ENCODE measurements at places on chromosomes 3 and 15.

DNA sequence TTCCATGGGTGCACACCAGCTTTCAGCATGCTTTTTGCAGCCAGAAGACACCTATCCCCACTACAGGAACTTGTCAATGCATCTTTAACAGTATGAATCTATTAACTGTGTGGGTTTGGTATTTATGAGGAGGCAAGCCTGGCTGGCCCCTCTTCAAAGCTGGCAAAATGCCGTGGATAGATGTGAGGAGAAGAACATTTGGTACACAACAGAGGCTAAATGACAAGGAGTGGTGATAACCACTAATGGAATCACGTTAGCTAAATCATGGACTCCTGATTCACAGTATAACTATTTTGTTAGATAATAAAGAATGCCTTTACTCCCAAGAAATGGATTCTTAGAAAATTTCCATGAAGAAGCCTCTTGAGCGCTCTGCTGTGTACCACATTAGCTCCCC lies 187.2 kb downstream of the CLSTN2 start:
- no peak for DNase-seq

DNA sequence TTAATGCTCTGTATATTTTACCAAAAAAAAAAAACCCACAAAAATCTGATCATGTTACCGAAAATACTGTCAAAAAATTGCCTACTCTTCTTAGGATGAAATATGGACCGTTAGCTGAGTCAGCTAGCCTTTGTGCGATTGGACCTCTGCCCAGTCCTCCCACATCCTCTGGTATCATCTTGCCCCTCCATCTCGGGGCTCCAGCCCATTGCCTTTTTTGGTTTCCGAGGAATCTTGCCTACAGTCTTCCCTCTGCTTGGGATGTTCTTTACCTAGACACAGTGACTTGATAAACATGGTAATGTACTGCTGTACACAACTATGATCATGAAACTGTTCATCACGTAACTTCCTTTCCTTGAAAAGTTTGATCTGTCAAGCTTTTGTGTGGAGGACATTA lies 371.4 kb downstream of the SV2B start:
- no peak for DNase-seq

DNA sequence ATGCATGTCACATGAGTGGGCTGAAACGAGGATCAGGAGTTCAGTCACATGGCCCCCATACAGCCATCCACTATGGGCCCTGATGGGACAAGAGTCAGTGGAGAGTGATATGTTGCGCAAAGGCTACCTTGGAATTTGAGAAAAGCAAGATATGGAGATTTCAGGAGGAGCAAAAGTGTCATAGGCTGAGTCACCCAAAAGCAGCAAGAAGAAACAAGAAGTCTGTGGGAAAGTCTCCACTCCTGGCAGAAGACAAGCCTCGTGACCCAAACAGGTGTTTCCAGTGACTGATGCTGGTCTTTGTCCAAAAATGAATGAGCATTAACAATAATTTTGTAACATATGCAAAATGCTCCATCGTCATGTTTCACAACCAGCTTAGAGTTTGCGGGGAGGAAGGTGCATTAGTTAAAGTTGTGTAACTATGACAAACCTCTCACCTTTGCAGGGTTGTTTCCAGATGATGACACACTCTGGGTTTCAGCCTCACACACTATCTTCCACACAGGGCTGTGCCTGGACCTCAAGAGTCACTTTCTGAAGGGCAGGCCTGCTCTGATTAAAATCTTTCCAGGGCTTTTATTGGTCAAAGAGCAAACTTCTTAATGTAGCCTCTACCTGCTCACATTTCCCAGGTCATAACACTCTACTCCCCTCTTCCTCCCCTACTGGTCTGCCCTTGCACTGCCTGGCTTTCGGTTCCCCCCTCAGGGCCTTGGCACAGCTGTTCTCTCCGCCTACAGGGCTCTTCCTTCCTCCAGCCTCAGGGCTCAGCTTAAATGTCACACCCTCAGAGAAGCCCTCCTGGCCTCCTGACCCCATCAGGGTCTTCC lies 3.9 kb upstream of the DNASE1L3 start:
- DNase-seq, result no peak

- DNase-seq, result peak; percentile 74
Observed at GRCh38 chr3:189276444-189277219, 104.9 kb downstream of the TPRG1 start.

DNA sequence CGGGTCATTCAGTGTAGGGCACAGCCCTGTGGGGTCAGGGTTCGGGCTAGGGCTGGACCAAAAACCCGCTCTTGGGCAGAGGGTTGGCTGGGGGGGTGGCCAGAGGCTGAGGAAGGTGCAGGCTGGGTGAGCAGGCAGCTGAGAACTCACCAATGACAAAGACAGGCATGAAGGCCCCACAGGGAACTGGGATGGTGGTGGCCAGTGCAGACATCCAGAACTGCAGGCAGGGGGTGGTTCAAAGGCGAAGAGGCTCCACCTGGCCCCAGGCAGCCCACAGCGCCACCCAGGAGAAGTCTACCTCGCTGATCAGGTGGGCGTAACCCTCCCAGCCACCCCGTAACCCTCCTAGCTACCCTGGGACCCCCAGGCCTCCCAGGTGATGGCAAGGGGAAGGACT lies 6.7 kb downstream of the CLCN2 start:
- DNase-seq, result no peak

All from femur (tissue), 1 donor.